T-helper 17 cell (primary cell): ENCODE measurements at places on chromosomes 12 and 14. TPM values are rescaled to one million over a fixed set of nuclear protein-coding genes. Genes with fewer than 3 reads are reported as not detected.

- no peak overlapping the region for H3K4me3 ChIP-seq
- DNase-seq, result no peak
- no peaks in the 10 kb centered on the region for H3K36me3 ChIP-seq
- no peaks in the 10 kb centered on the region for H3K4me1 ChIP-seq
- no peak overlapping the region for H3K27ac ChIP-seq
These were observed 1586.5 kb upstream of the SEL1L start for GRCh38 chr14:83120187-83120586.

DNA sequence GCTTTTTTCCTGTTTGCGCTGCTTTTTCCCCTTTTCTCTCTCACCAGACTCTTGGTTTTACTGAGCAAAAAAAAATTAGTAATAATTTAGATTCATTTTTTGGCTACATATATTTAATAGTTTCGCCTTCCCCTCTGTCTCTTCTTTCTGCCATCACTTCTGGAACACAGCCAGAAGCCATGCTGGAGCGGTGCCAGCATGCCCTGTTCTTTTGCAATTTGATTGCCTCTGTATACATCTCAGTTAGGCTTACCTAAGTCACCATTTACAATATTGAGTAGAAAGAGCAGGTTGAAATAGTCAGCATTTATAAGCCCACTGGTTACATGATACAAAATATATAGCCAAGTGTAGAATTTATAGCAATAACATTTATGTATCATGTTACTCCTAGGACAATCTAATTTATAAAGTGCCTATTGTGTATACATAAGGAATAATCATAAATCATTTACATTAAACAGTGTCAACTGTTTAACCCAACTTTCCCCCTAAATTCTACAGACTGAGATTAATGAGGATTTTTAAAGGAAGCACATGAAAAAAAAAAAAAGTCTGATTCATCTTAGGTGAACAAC is 413.8 kb upstream of the SOX5 start:
- peaks cover 6% of the 10 kb centered on the region for H3K27me3 ChIP-seq
- no peak for DNase-seq
- H3K4me3 ChIP-seq, result no peak overlapping the region
- H3K27ac ChIP-seq, result no peak overlapping the region

DNA sequence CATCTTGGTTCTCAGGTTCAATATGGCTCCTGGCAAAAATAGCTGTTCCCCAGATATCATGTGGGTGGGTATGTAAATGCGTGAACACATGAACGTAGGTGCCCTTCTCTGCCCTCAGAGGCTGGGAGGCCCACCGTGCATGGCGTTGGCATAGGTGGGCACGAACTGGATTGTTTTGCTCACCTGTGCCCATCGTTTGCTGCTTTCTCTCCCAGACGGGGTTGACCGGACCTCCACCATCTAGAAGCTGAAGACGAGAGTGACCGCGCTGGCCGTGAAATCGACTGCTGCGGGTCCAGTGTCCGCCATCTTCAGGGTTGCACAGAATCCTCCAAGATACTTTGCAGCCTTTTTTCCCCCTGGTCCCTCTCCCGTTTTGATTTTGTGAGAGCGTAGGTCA is 113.9 kb downstream of the GCH1 start:
- no peak overlapping the region for H3K4me3 ChIP-seq
- peak overlapping the region; percentile 49 for H3K27ac ChIP-seq
- DNase-seq, result no peak
- H3K27me3 ChIP-seq, result no peaks in the 10 kb centered on the region
- H3K4me1 ChIP-seq, result no peaks in the 10 kb centered on the region
- peaks cover 7% of the 10 kb centered on the region for H3K36me3 ChIP-seq

- no peak overlapping the region for H3K4me3 ChIP-seq
- peaks cover 3% of the 10 kb centered on the region for H3K36me3 ChIP-seq
- no peak for DNase-seq
- H3K4me1 ChIP-seq, result peaks cover 9% of the 10 kb centered on the region
- H3K27me3 ChIP-seq, result peaks cover 5% of the 10 kb centered on the region
These were observed 85.2 kb downstream of the CAND1 start for GRCh38 chr12:67354322-67354721.

DNA sequence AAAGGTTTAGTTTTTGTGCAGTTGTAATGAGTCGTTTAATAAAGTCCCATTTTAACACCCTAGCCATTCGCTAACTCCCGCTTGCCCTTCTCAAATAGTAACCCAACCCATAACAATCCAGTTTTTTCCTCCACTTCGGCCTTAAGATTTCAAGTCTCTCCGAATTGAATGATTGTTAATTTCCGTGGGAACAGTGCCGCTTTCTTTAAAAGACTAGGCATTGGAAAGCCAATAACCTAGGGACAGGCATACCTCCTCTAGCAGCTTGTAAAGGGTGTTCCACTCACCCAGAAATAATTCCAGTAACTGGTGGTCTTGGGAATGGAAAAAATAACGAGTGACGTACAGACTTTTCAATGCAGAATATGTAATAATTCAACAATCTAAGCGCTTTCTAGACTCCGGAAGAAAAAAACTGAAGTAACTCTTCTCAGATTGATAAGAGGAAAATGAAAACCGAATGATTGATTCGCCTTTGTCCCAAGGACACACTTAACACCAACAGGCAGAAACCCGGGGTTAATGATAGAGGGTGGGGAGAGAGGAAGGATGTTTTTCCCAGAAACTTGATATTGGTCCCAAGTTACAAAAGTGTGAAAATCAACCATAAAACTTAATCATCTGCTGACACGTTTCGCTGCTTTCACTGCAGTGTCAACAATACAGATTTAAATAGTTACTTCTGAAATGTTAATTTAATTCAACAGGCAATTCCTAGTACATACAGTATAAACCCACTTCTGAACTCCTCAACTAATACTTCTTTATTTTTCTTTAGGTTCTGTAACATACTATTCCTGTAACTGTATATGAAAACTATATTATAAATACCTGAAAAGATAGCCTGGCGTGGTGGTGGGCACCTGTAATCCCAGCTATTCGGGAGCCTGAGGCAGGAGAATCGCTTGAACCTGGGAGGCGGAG is 1.0 kb upstream of the SINHCAF start:
- peaks cover 15% of the 10 kb centered on the region for H3K4me1 ChIP-seq
- H3K36me3 ChIP-seq, result peaks cover 5% of the 10 kb centered on the region
- H3K27me3 ChIP-seq, result no peaks in the 10 kb centered on the region
- H3K4me3 ChIP-seq, result peak overlapping the region; percentile 60
- DNase-seq, result no peak
- H3K27ac ChIP-seq, result peak overlapping the region; percentile 99

GRCh38 chr14:43175896-43176295 is 1331.2 kb downstream of the FSCB start:
- no peak overlapping the region for H3K27ac ChIP-seq
- no peak for DNase-seq
- H3K27me3 ChIP-seq, result no peaks in the 10 kb centered on the region
- H3K36me3 ChIP-seq, result no peaks in the 10 kb centered on the region
- H3K4me3 ChIP-seq, result no peak overlapping the region

DNA sequence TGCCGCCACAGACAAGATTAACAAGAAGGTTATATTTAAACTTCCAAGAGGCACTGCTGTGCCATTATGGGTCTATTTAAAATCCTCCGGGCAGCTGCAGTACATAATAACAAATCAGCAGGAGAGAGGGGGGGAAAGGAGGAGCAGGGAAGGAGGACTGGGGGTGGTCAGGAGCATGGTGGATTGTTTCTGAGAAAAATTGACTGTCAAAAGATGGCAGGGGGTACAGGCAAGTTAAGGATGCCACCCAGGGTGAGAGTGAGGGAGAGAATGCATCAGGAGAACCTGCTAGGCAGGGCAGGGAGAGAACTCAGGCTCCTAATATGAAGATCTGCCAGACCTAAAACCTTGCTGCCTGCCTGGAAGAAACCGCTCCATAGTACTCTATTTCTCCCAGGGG is 181.8 kb downstream of the GRIN2B start:
- H3K36me3 ChIP-seq, result no peaks in the 10 kb centered on the region
- H3K27ac ChIP-seq, result no peak overlapping the region
- H3K4me1 ChIP-seq, result no peaks in the 10 kb centered on the region

GRCh38 chr14:65826946-65827345 is 414.4 kb downstream of the FUT8 start:
- no peak overlapping the region for H3K4me3 ChIP-seq
- H3K27me3 ChIP-seq, result no peaks in the 10 kb centered on the region
- peaks cover 15% of the 10 kb centered on the region for H3K4me1 ChIP-seq

DNA sequence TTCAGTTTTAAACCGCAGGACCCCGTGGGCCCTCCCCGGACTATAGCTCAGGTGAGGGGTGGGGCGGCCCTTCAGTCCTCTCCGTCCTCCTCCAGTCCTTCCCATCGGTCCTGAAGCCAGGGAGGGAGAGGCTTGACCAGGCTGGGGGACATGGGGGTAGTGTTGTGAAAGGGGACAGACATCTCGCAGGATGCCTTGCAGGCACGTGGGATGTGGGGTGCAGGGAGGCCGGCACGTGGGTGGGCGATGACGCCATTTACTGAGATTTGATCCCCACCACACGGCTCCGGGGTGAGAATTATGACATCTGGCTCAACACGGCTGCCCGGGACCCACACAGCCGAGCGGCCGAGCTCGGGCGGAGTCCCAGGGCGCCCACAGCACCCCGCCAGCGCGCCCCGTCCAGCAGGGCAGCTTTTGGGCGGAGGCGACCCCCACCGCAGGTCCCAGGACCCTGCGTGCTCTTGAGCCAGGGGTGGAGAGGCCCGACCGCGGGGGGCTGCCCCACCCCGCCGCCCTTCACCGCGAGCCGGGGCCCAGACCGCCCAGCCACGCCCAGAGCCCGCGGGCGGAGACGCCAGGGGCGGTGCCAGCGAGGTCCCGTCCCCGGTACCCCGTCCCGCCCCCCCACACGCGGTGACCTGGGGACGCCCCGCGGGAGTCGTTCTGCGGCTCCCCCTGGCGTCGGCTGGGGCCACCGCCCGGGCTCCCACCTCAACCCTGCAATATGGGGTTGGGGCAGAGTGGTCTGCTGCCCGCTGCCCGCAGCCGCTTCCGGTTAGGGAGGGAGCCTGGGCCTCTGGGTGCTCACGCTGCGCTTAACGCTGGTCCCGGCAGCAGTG is 3.3 kb upstream of the EXOC3L4 start:
- H3K27me3 ChIP-seq, result peaks cover 8% of the 10 kb centered on the region
- peak; percentile 78 for DNase-seq
- peaks cover 3% of the 10 kb centered on the region for H3K4me1 ChIP-seq
- no peaks in the 10 kb centered on the region for H3K36me3 ChIP-seq

Gene SLC7A7
- 3.1 TPM for total RNA-seq

Gene KRT8
- total RNA-seq, result 3.2 TPM

Gene TAS2R42
- not detected for total RNA-seq

Gene ETV6
- 57.3 TPM for total RNA-seq

Gene FIGNL2
- 0.42 TPM for total RNA-seq
